ENCODE measurements at places on chromosomes 2 and 18.

DNA sequence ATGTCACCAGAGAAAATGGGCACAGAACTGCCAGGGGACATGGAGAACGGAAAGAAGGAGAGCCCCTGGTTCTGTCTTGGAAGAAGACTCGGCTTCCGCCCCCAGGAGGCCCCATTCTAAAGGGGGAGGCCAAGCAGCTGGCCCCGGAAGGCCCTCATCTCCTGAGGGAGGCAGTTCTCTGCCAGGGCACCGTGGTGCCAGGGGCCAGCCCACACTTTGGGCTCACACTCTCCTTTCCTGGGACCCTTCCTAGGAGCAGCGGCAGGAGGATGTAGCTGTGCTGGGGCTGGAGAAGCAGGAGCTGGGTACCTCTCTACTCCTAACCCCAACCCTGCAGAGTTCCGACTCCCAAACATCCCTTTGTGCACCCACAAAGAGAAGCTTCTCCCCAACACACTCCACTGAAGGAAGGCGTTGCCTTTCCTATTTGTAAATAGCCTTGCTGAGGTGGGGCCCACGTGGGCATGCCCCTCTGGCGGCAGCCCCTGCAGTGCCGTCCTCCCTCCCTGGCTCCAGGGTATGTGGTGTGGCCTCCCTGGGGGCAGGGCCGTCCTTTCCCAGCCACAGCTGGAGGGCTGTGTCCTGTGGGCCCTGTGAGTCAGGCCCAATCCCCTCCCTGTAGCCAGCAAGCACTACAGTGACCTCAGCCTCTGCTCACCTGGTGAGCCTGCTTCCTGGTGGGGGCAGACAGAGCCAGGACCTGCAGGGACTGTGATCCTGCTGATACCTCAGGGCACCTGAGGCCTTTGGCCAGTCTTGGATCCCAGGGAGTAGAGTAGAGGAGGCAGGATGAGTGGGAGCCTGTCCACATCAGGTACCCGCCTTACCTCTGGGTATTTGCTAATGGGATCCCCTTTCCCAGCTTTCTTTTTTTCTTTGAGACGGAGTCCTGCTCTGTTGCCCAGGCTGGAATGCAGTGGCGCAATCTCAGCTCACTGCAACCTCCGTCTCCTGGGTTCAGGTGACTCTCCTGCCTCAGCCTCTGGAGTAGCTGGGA lies 26.6 kb downstream of the ZFP36L2 start:
- no peak for DNase-seq

DNA sequence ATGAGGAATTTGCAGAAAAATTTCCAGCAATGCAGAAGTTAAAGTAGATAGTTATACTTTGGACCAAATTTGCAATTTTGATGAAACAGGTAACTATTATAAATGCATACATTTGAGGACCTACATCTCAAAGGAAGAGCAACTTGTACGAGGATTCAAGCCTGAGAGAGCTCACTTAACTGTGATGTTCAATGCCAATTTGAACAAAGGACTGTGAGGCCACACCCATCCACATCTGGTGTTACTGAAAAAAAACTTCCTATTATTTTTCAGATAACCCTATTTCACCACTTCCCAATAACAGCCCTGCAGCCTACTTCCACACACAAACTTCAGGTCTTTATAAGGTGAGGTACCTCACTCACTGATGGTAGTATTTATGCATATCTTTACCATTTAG lies 203.5 kb upstream of the NABP1 start:
- no peak for DNase-seq

DNA sequence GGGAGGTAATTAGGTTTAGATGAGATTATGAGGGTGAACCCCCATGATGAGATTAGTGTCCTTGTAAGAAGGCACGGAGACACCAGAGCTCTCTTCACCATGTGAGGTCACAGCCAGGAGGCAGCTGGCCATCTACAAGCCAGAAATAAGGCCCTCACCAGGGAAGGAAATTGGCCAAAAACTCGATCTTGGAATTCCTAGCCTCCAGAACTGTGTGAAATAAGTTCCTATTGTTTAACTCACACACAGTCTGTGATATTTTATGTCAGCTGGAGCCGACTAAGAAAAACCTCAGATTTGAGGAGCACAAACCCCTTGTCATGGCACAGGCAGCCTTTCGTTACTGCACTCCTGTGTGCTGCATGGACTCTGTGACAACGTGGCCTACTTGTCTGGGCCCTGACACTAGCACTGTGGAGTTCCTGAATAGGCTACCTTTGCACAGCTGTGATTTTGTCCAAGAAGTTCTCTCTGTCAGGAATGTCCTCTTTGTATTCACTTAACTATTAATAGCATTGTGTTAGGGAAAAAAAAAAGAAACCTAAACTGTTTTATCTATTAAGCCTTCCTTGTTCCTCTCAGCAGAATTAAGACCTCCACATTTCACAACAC lies 319.8 kb downstream of the TDRD15 start:
- DNase-seq: no peak

DNA sequence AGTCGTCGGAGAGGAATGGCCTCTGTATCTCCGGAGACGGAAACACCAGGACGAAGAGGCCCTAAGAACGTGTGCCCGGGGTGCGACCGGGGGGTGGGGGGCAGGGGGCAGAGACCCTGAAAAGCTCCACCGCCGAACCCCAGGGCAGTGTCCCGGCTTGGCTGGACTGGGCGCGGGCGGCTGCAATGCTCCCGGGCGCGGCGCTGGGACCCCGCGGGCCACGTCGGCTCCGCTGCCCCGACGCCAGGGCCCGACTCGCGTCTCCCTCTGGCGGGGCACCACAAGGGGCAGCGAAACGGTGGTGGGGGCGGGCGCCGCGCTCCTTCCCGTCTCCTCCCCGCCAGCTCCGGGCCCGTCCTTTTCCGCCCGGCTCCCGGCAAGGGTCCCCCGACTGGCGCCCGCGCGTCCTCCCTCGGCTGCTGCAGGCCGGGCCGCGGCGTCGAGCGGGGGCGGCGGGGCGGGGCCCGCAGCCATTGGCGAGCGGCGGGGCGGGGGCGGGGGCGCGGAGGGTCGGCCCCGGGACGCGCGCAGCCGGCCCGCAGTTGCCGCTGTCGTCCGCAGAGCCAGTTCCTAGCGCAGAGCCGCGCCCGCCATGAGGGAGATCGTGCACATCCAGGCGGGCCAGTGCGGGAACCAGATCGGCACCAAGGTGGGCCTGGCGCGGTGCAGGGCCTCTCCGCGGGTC lies at the start of gene TUBB6:
TSS of gene TUBB6 (plus strand) at position 541 of the 685 bp plus-strand sequence. CDS start at position 593, 52 bp downstream.
- DNase-seq: no peak

DNA sequence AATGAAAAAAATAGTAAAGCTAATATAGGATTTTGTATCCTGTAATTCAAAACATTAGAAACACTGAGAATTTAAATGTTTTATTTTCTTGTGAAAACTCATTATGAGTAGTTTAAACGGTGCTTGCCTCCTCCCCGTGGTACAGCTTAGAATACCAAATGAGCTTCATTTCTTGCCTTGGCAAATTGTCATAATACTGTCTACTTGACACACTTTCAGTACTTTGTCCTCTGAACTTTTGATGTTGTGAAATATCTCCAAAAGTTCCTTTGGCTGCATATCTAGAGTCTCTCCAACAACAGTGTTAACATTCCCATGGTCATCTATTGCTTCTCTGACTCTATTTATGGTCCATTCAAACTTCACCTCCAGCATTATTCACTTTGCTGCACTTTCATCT lies 61.9 kb upstream of the EPB41L5 start:
- DNase-seq: no peak

- DNase-seq: no peak
Observed at GRCh38 chr2:1976112-1976511, 231.8 kb upstream of the PXDN start.

GRCh38 chr2:241465543-241465942 lies 42.8 kb downstream of the STK25 start:
- DNase-seq: no peak

- no peak for DNase-seq
Observed at GRCh38 chr2:162430323-162430722, 86.4 kb downstream of the GCA start.

- no peak for DNase-seq
Observed at GRCh38 chr2:96091141-96091710, 25.1 kb downstream of the ADRA2B start.

DNA sequence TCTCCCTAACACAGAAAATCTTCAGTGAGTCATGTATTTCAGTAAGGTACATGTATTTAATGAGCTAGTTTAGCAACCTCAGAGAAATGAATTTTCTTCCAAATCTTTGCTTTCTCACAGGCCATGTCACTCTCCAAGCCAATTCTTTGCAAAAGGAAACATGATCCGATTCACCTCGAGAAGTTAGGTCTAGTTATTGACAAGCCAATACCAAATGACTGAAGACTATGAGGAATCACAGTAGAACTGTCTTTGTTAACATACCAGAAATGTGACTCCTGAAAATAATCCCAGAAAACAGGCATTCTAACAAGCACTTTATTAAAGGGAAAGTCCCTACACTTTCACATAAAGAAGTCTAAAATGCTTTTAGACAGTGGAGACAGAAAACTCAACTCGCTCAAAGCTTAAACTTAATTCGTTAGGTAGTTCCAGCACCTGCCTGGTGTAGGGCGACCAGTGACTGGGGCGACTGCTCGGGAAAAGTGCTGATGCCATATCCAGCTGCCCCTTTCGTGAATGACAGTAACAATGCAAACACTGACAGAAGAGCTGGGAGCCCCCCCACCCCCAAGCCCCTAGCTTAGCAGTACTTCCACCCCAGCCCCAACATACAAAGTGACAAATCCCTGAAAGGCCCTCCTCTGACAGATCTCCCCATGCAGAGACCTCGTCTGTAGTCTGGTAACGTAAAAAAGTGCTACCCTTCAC lies 1.8 kb downstream of the MEMO1 start:
- no peak for DNase-seq
